ENCODE measurements at places on chromosomes 16 and 17. TPM values are rescaled to one million over a fixed set of nuclear protein-coding genes. Genes with fewer than 3 reads are reported as not detected.
A peak's percentile ranks its signal among the peaks of the same experiment; 100 is the strongest.

DNA sequence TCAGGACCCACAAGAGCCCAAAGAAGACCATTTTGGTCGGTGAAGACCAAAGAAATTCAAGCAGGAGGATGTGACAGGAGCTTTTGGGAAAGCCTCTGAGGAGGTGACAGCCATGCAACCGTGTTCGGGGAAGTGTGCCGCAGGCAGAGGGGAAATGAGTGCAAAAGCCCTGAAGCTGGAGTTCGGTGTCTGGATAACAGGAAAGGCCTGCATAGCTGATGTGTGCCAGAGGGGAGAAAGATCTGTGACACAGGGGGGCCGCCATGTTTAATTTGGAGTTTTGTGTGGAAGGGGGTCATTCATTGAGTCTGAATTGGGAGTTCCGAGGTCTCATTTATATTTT, 870 bp upstream of the ZC3H7A start:
- DNase-seq = no peak

DNA sequence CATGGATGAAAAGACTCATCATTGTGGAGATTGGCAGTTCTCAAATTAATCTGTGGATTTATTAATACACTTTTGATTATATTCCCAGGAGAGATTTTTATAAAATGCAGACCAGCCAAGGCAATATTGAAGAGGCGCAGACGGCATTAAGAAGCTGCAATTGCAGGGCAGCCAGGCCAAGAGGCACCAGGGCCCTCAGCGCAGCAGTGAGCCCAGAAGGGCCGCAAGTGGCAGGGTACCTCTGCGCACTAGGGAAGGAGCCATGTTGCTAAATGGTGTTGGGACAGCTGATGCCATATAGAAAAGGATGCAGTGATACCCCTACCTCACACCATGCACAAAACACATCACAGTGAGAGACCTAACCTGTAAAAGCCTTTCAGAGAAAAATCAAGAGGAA, 36.6 kb upstream of the CHMP6 start:
- DNase-seq = no peak

ZMYND15 gene
- 2.5 TPM for total RNA-seq

WNK4 gene
- 0.73 TPM for total RNA-seq

GRCh38 chr17:48311324-48311723, 118.7 kb downstream of the SKAP1 start:
- DNase-seq = no peak

ASIC2 gene
- total RNA-seq = not detected

DNA sequence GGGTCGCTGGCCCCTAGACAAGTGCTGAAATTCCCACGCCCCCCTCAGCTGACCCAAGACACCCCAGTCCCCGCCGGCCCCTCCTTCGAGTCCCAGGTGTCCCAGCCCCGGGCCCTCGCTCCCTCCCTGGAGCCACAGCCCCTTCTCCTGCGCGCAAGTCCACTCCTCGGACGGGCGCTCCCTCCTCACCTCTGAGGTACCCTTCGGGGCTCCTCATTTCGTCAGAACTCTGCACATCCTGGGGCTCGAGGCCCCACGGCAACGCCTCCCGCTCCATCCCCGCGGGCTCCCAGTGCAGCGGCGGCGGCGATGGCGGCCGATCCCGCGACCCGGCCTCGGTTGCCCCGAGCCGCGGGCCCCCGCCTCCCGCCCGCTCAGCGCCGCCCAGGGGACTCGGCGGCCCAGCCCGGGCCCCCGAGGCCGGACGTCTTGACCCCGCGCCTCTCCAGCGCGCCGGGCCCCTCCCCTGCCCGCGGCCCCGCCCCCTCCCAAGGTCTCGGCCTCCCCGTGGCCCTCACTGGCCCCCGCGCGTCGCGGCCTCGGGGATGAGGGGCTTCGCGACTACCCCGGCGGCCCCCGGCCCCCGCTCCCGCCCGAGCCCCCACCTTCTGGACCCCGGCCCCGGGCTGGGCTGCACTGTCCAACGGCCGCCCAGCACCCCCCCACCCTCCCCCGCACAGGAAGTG, at the start of gene ZNF768:
TSS of gene ZNF768 (minus strand) at position 430 of the 686 bp plus-strand sequence. CDS start at position 277, 153 bp downstream.
- DNase-seq = peak; percentile 64

DNA sequence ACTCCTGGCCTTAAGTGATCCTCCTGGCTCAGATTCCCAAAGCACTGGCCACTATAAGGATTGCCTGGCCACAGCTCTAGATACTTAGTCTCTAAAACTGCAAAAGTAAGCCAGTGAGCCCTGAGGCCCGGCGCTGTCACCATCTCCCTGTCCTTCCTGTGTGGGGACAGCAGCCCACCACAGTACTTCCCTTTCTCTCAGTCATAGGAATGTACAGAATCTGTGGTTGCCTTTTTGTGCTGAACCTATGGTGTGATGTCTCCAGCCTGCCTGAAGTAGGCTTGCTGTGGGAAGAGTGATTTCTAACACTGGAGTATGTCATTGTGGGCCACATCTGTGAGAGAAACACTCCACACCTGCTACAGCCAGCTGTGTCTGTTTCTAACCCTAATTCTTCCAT, 24.7 kb downstream of the NTAN1 start:
- no peak for DNase-seq

- DNase-seq = peak; percentile 78
Observed at GRCh38 chr16:69031877-69032301, 73.6 kb upstream of the HAS3 start.

FOXC2 gene
- 8.7 TPM for total RNA-seq

- DNase-seq = no peak
Observed at GRCh38 chr17:79994602-79995001, 41.1 kb downstream of the TBC1D16 start.

Data from Calu3 (cell line).